ENCODE measurements at places on chromosomes 13 and 19.

DNA sequence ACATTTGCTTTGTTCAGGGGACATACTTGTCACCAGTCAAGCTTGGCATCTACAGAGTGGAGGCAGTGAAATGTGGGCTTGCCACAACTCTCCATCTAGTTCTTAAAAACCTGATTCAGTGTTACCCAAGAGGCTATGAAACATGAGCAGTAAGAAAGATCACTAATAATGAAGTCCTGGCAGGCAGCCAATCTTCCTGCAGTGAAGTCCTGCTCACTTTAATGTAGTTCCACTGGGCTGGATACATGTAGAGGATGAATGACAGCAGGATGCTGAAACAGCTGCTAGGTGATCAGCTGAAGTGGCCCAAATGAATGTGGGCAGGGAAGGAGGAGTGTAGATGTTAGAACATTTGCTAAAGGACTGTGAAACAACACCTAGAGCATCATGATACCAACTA, 1213.1 kb downstream of the OLFM4 start:
- no peak for DNase-seq

- no peak for DNase-seq
Measured at GRCh38 chr13:75016225-75016624, 465.7 kb downstream of the TBC1D4 start.

GRCh38 chr13:92547266-92547665, 679.3 kb upstream of the GPC6 start:
- DNase-seq, result no peak

DNA sequence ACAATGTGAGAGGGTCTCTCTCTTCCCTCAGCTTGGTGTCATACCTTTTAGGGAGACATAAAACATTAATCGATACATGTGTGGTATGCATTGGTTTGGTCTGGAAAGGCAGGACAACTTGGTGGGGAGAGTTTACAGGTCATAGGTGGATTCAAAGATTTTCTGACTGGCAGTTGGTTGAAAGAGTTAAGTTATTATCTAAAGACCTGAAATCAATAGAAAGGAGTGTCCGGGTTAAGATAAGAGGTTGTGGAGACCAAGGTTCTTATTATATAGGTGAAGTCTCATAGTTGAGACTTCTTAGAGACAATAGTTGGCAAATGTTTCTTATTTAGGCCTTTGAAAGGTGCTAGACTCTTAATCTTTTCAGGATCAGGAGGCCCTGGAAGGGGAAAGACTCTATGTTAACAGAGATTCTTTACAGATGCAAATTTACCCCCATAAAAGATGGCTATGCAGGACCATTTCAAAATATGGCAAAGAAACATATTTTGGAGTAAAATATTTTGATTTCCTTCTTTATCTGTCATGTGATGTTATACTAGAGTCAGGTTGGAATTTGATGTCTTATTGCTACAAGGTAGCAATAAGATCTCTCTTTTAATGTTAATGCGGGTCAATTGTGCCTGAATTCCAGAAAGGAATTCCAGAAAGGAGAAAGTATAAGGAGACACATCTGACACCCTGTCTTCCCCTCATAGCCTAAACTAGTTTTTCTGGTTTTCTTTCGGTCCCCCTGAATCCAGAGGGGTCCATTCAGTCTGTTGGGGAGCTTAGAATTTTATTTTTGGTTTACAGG, 59.2 kb upstream of the RCBTB2 start:
- no peak for DNase-seq

- no peak for DNase-seq
Measured at GRCh38 chr19:16521715-16522289, 20.4 kb downstream of the CHERP start.

GRCh38 chr13:110037925-110038573, 251.7 kb upstream of the IRS2 start:
- no peak for DNase-seq

GRCh38 chr13:91203430-91203829, 144.1 kb upstream of the MIR17HG start:
- no peak for DNase-seq

DNA sequence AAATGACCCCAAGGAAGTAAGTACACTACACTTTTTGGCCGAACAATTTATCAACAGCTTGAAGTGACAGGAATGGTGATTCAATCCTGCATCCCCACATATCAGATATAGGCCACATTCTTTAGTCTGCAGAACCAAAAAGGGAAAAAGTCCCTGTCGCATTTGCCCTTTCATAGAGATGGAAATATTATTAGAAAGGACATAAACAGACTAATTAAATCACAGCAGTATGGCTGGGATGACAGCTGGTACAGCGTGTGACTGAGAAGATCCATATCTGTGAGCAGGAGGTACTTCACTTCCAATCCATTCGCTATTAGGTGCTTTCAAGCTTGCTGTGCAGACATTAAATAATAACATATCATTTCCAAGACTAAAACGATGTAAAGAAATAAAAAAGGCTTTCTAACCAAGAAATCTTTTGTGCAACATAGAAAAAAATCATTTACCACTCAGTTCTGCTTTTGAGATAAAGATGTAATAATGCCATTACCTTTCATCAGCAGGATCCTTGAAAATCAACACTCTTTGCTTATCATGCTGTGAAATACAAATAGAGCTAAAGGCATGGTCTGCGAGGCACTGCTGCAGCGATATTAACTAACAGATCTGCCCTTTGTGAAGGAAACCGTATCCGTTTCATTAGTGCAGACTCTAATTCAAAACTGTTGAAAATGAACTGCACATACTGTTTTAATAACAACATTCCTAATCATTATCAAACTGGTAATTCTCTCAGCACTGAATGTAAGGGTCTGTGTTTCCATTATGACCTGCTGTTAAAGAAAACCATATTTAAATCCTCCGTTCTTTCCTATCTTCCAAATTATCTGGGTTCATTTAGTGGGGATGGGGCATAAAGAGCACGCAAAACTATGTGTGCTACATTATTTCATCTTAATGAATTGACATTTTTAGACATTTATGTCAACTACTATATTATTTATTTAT, 245.6 kb downstream of the DACH1 start:
- DNase-seq, result no peak

DNA sequence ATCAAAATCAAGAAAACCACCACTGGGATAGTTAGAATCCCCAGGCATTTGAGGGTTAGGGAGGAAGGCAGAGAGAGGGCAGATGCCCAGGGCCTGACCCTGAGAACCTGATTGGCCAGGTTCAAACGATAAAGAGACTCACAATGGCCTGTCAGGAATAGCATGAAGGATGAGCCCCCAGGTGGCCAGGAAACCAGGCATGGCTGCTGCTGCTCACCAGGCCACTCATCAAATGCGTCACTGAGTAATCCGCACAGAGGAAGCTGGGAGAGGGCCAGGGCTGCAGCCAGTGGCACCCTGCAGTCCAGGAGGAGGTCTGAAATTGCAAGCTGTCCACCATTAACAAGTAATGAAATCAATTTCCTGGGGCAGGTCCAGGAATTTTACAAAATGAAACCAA, 111.3 kb downstream of the KATNAL1 start:
- no peak for DNase-seq

DNA sequence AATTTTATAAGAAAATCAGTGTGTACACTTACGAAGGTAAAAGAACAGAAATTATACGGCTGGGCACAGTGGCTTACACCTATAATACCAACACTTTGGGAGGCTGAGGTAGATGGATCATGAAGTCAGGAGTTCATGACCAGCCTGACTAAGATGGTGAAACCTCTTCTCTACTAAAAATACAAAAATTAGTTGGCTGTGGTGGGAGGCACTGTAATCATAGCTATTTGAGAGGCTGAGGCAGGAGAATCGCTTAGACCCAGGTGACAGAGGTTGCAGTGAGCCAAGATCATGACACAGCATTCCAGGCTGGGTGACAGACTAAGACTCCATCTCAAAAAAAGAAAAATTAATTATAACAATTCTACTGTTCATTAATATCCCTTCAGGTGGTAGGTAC, 151.9 kb downstream of the ZNF737 start:
- DNase-seq, result no peak

- DNase-seq, result no peak
Measured at GRCh38 chr13:72255908-72256307, 388.9 kb upstream of the DACH1 start.

DNA sequence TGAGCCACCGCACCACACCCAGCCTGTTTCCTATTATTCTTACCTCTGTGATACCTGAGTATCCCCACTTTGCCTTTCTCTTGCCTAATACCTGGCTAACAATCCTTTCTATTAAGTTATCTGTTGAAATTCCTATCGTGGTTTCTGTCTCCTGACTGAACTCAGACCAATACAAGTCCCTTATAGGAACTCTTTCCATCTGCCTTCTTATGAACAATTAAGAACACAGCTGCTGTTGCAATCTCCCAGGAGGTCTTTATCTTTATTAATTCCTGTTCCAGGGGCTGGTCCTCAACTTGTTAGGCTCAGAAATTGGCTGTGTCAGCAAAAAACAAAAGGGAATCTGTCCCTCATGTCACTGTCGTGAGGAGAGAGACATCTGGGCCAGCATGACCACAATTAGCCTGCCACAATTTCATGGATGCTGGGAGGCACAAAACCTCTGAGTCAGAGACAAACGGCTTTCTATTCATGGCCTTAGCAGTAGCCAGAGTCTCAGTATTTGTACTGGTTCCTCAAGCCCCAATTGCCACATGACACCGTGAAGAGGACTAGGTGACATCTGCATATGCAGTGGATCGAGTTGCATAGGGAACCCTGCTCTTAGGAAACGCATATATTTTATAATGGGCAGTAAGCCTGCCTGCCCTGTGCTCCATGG, 58.2 kb downstream of the NUFIP1 start:
- no peak for DNase-seq

DNA sequence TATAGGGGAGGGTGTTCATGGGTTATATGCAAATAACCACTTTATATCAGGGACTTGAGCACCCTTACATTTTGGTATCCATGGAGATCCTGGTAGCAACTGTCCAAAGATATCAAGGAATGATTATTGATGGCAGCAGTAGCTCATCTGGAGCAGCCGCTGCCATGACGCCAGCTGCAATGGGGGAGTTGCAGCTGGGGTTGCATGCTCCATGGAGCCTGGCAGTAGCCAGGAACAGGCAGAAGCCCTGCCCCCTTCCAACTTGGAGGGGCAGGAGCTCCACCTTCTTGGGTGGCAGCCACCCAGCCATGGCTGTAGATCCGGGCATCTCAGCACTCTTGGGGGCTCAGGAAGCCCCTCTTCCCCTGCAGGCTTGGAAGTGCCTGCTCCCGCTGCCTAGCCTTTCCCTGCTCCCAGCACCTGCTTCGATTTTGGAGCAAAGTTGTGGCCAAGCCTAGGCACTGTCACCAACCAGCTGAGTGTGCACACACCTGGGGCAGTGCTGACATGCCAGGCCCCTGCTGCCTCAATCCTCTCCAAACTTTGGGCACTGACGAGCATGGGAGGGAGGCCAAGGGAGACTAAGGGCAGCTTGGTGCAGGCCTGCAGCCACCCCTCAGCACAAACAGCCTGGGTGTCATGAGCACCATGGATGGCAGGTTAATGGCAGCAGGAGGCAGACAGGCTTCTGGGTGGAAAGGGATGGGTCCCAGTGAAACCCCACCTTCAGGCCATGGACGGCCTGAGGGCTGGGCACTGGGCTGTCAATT, 235.6 kb upstream of the CSNK1A1L start:
- no peak for DNase-seq

- DNase-seq, result no peak
Measured at GRCh38 chr13:49297338-49297737, 49.6 kb downstream of the CDADC1 start.

- no peak for DNase-seq
Measured at GRCh38 chr19:461721-462551, 1.1 kb upstream of the SHC2 start.

- DNase-seq, result no peak
Measured at GRCh38 chr19:947707-948539, 22.1 kb downstream of the ARID3A start.

- no peak for DNase-seq
Measured at GRCh38 chr13:48731001-48731658, 77.4 kb downstream of the CYSLTR2 start.

DNA sequence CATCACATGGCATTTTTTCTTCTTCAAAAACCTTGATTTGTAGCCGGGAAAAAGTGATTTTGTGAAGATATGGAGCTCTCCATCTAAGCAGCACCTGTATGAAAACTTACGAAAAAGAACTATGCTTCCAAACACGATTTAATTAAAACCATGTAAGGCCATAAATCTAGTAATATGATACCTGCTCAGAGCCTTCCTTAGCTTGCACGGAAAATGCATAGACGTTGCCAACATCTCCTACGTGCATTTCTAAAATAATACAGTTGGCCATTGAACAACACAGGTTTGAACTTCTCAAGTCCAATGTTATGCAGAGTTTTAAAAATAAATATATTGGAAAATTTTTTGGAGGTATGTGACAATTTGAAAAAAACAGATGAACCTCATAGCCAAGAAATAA, 59.1 kb upstream of the RNF113B start:
- no peak for DNase-seq

DNA sequence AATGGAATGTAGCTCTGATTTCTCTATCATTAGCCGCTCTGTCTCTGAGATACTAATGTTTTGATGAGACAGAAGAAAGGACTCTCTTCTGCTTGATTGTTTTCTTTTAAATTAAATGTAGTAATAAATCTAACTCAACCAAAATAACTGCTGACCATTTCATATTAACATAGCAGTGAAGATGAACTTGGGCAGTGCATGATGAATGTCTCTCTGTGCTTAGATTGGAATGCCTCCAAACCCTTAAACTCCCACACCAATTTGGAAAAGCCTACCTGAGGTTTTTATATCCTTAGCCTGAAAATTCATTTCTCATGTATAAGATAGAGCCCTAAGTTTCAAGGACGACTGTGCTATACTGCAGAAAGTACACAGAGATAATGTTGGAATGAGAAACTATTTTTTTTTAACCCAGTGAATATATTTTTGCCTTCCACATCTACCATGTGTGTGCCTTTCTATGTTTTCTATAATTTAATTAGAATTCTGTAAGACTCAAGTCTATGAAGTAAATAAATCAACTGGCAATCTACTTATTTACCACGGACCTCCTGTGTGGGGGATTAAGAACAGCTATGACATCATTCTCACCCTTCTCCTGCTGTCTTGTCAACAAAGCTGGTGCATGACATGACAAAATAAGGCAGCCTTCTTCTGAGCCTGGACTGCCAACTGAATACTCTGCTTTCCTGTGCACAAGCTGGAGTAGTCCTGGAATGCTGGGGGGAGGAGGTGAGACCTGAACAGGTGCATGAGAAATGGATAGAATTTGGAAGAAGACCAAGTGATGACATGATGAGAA, 155.5 kb downstream of the FGF9 start:
- no peak for DNase-seq

All from effector memory CD8-positive, alpha-beta T cell (primary cell).